SJSA1 (cell line): ENCODE measurements at places on chromosomes 11 and 22. TPM values are rescaled to one million over a fixed set of nuclear protein-coding genes. Genes with fewer than 3 reads are reported as not detected.
A peak's percentile ranks its signal among the peaks of the same experiment; 100 is the strongest.

Gene PRR5L
- total RNA-seq, result 41.3 and 43.0 TPM in 2 replicates

DNA sequence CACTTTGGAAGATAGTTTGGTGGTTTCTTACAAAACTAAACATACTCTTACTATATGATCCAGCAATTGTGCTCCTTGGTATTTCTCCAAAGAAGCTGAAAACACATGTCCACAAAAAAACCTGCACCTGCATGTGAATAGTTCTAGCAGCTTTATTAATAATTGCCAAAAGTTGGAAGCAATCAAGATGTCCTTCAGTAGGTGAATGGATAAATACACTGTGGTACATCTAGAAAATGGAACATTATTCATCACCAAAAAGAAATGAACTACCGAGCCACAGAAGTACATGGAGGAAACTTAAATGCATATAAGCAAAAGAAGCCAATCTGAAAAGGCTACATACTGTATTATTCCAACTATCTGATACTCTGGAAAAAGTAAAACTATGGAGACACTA lies 569.1 kb upstream of the CCDC90B start:
- no peak for DNase-seq

Gene KCNQ1
- total RNA-seq, result not detected in 2 replicates

DNA sequence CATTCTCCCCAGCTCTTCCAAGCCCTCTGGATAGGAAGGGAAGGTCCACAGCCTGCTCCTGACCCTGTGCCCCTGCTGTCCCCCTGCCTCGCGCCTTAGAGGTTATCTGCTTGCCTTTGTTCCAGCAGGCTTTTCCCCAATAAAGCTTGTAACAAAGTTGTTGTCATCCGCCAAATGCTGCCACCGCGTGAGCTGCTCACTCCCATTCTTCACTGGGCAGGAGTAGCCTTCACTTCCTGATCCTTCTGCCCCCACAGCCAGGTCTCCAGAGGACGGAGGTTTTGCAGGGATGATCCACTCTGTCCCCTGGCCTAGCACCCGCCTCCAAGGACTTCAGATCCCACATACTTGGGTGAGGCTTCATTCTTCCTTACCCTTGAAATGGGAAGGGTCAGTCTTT lies 94.0 kb upstream of the RASSF10 start:
- no peak for DNase-seq

DNA sequence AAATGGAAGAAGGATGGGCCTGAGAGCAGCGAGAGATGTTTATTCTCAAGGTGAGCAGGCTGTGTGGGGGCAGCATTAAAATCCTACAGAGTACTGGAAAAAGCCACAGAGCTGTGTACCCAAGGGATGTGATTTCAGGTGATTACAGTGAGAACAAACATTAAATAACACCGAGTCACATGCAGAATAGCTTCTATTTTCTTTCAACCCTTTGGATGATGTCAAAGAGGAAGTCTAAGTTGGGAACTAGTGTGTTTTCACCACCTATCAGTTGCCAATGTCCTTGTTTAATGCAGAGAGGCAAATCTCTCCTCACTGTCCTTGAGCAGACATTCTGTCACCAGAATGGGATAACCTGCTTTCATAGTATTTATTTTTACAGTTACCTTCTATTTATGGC lies 379.6 kb upstream of the NARS2 start:
- DNase-seq, result no peak

Gene SCGB1D2
- total RNA-seq, result not detected in 2 replicates

DNA sequence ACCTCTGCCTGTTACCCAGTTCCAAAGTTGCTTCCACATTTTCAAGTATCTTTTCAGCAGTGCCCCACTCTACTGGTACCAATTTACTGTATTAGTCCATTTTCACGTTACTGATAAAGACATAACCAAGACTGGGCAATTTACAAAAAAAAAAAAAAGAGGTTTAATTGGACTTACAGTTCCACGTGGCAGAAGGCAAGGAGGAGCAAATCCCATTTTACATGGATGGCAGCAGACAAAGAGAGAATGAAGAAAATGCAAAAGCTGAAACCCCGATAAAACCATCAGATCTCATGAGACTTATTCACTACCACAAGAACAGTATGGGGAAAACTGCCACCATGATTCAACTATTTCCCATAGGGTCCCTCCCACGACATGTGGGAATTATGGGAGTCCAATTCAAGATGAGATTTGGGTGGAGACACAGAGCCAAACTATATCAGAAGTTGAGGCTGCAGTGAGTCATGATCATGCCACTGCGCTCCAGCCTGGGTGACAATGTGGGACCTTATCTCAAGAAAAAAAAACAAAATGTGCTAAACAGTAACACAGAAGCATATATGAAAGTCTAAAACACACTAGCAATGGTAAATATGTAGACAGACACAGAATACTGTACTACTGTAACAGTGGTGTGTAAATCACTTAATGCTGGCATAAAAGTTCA lies 190.3 kb upstream of the ZC3H12C start:
- no peak for DNase-seq

Gene OR5M10
- total RNA-seq, result not detected in 2 replicates

Gene KRTAP5-7
- total RNA-seq, result not detected in 2 replicates

Gene LINC01488
- total RNA-seq, result 0.05 TPM in 1 of 2 replicates, not detected in the other

DNA sequence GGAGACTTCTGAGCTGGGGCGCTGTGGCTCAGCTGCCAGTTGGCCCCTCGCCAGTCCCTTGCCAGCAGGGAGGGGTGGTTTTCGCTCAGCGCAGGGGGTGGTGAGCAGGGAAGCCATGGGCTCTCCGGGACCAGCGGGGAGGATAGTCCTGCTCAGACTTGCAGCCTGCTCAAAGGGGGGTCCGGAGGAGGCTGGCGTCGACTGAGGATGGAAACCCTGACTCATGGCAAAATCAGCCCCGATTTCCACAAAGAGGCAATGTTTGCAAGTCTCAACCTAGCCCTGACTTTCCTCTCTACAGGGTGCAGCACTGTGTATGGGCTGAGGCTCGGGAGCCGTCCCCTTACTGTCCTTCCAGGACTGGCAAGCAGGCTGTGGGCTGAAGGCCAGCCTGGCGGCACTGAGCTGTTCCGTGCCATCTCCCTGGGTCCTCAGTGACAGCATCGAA lies 35.1 kb downstream of the FBLN1 start:
- peak; percentile 81 for DNase-seq

Gene USP47
- total RNA-seq, result 64.9 and 67.6 TPM in 2 replicates

GRCh38 chr11:125941619-125942611 lies 3.9 kb upstream of the VSIG10L2 start:
- no peak for DNase-seq

Gene DUSP8
- total RNA-seq, result 0.13 and 0.82 TPM in 2 replicates

Gene UBQLNL
- 0.05 TPM in 1 of 2 replicates, not detected in the other for total RNA-seq

DNA sequence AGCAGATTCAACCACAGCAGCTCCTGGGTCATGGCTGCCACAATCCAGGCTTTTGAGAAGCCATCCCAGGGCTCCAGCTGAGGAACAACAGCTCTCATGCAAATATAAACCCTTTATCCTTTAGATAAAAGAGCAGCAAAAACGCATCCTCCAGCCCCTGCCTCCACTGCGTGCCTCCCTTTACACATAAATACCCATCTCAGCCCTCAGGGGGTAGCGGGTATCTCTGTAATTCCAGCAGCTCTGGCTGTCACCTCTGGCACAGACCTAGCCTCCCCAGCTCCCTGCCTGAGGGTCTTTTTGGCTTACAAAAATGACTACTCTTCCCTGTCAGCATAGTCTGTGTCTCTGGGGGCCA lies 21.6 kb downstream of the LMO1 start:
- no peak for DNase-seq

DNA sequence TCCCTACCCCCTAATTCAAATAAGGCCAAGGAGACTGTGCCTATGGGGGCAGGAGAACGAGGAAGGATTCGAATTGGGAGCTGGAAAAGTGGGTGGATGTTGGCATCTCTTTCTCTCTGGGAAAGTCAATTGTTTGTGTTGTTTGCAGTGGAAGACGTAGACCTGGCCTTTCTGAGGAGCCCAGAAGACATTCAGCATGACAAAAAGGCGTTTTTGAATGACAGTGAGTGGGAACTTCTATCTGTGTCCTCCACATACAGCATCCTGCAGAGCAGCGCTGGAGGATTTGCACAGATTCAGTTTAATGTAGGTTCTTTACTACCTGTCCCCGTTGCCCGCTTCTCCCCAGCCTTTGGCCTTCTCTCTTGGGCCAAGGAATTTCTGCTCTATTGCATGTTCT lies 28.2 kb downstream of the HTR3B start:
- DNase-seq, result no peak

Gene PIH1D2
- total RNA-seq, result 0.19 and 2.6 TPM in 2 replicates

DNA sequence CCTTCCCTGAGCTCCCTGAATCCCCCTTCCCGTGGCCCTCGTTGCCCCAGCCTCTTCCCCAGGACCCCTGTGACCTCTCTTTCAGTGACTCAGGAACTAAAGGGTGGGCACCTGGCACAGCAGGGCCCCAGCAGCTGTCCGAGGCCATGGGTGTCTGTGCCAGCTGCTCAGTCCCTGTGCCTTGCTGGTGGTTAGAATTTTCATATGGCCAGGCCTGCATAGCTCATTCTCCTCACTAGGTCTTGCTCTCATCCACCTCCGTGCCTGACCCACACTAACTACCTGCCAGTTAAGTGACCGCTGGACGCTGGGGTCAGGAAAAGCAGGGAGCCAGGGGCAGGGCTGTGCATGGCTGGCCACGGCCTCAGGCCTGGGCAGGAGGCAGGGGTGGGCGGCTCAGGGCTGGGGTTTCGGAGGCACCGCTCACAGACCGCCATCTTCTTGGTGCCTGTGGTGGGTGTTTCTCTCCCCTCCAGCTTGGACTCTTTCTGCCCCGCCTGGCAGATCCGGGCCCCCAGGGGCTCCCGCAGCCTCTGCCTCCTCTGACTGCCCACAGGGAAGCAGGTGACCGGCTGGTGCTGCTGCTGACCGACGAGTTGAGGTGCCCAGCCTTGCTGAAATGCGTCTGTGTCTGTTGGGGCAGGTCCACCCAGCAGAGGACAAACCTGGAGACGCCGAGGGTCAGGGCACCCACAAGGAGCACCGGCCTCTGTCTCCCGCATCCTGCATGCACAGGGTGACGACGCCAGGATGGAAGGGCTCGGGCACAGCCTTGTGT lies 20.3 kb downstream of the MRGPRD start:
- DNase-seq, result no peak

DNA sequence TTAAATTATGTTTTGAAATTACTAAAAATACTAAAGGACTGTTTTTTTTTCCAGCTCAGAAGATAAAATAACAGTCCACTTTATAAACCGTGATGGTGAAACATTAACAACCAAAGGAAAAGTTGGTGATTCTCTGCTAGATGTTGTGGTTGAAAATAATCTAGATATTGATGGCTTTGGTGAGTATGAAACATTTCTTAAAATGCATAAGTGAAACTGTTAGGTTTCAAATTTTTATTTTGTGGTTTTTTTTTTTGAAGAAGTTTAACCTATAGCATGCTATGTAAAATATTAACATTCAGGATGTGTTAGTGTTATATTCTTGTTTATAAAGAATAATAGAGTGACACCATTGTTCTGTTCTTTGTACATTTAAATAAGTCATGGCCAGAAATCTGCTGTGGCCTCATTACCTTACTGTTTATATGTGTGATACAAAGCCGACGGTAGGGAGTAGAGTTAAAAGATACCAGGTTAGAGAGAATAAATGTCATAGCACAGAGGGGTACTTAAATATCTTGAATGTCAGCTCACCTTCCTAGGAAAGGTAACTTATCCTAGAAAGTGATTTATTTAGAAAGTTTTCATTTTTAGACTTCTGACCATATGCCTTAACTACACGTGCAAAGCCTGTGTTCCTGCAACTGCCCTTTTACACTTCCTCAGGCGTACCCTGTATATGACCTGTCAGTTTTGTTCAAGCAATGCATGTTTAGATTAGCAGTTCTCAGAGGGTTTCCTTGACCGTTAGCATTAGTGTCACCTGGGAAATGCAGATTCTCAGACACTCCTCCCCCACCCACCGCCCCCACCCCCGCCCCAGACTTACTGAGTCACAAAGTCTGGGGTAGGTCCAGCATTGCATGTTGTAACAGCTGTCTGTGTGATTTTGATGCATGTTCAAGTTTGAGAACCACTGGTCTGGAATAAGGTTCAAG lies 6.3 kb downstream of the FDX1 start:
- no peak for DNase-seq
